NCI-H2107 (cell line): ENCODE measurements at places on chromosomes 11 and 22.

DNA sequence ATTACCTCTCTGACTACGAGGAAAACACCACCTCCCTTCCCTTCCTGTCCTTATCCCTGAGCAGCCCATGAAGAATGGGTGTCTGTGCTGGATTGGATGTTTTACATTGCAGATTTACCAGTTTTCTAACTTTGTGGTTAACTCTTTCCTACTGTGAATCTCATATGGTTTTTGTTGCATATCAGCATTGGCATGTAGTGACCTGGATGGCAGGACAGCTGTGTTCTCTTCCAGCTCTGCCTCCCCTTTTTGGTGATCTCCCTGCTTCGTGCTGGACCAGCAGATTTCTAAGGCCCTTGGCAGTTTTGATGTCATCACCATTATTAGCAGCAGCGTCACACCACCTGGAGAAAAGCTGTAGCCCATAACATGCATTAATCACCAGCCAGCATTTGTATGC is 26.7 kb downstream of the OR6Q1 start:
- no peak for DNase-seq

DNA sequence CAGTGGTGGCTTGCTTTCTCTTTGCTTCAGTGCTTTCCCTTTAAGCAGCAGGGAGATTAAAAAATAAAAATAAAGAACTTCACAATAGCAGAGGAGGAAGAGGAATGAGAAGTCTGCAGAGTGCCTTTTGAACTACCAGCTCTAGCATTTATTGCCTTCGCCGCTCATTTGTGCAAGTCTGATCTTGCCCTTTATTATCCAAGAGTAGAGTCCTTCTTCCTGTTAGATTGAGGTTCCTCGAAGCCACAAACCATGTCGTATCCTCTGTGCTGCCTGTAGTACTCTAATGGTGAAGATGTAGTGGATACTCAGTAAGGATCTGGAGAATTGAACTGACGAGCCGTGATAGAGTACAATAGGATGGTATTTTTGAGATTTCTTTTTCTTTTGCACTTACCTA is 101.2 kb upstream of the RAG2 start:
- DNase-seq = no peak

DNA sequence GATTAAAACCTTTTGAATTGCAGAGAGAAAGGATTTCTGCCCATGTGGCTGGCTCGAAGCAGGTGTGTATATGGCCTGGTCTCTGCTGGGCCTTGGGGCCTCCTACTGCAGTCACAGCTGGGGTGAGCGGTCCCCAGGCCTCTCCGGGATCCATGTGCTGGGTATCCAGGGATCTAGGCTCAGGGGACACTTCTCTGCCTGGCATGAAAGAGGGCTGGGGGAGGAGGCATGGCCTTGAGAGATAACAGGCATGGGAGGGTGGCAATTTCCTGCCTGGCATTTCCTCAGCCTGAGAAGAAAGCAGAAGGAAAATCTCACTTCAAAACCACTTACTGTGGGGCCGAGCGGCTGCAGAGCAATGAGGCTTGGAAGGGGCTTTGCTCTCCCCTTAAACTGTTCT is 20.3 kb upstream of the PARVG start:
- DNase-seq = no peak

DNA sequence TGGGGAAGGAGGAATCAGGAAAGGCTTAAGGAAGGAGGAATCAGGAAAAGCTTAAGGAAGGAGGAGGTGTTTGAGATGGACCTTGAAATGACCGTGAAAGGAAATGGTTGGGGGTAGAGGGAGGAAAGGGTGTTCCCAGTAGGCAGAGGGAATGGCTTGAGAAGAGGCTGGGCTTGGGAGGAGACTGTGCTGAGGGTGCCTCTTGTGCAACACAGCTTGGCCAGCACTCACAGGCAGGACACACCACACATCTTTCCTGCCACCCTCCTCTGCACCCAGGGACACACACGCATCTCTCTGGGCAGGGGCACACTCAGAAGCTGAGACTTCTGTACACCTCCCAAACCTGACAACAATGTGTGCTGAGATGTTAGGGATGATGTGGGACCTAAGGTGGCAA is 151.4 kb downstream of the FBXO7 start:
- DNase-seq = no peak

GRCh38 chr11:75632450-75632849 is 36.4 kb downstream of the MAP6 start:
- DNase-seq = no peak

GRCh38 chr11:70729949-70730348 is 331.6 kb downstream of the CTTN start:
- DNase-seq = no peak

DNA sequence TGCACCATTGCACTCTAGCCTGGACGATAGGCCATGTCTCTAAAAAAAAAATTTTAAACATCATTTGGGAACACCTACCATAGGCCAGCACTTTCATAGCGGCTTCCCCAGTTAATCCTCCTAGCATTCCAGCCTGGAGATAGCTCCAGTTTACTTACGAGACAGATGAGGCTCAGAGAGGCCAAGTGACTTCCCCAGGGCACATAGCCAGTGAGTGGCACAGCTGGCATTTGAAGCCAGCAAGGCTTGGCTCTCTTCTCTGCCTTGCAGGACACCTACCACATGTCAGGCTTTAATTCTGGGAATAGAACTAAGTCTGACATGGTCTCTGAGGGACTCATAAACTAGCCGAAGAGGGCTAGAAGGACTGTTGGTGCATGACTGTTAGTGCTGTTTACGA is 4.9 kb upstream of the TAGLN start:
- DNase-seq = no peak

DNA sequence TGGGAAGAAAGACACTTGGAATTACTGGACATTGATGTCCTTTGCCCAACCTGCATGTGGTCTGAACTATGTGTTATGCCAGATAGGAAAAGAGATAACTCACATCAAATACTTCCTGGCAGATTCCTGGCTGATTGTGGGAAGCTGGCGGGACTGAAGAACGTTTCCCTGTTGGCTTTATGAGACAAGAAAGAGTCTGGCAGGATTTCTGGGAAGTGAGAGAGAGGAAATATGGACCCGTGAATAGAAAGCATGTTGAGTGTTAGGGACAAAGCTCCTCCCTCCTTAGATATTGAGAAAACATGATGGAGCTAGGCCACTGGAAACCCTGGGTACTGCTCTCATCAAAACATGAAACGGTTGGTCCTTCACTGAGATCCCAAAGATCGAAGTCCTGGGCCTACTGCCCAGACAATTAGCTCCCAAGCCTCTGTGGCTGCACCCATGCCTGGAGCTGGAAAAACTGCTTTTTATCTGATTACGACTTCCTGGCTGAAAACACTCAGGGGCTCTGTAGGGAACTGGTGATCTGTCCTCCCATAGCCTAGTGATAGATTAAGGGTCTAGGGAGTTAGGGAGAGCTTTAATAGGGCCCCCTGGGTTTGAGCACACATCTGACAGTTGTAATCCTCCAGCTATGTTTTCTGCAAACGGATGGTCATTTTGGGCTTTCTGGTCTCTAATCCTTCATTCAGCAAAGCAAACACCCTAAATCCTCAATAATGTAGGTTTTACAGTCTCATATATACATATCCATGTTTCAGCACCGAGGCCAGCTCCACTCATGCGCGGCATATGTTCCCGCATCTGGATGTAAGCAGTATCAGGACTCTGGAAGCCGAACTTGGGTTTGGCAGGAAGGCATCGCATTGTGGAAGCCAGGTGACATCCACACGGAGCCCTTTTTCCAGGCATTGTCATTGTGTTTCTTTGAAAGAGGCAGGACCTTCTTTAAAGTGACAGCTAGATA is 6.1 kb upstream of the B3GAT1 start:
- no peak for DNase-seq

GRCh38 chr11:116962108-116962507 is 124.7 kb upstream of the APOA1 start:
- DNase-seq = no peak
